ENCODE measurements at places on chromosomes 13 and 19. TPM values are rescaled to one million over a fixed set of nuclear protein-coding genes. Genes with fewer than 3 reads are reported as not detected.

The AMH gene
- total RNA-seq: 7.4 TPM

The SPRED3 gene
- 2.6 TPM for total RNA-seq

The GNG7 gene
- 0.72 TPM for total RNA-seq

The ZNF57 gene
- total RNA-seq: 3.8 TPM

The CEACAM4 gene
- total RNA-seq: not detected

The RGL3 gene
- total RNA-seq: not detected

The C13orf46 gene
- total RNA-seq: 7.2 TPM

The SIGLEC10 gene
- not detected for total RNA-seq

The C5AR2 gene
- total RNA-seq: 1.0 TPM

The APOC4 gene
- not detected for total RNA-seq

The ZNF699 gene
- total RNA-seq: 9.4 TPM

The CD320 gene
- total RNA-seq: 36.2 TPM

The ZNF439 gene
- 7.8 TPM for total RNA-seq

The CYP4F11 gene
- not detected for total RNA-seq

The KIR2DL3 gene
- total RNA-seq: 0.34 TPM

The CHAF1A gene
- total RNA-seq: 54.9 TPM

The C19orf38 gene
- total RNA-seq: 3.2 TPM

The ANGPTL8 gene
- total RNA-seq: not detected

The TMED1 gene
- total RNA-seq: 11.4 TPM

The CGB5 gene
- total RNA-seq: not detected

The NLRP12 gene
- not detected for total RNA-seq

The CEBPG gene
- 22.4 TPM for total RNA-seq

The TMEM145 gene
- total RNA-seq: 0.31 TPM

The HSPH1 gene
- total RNA-seq: 63.5 TPM

The RASAL3 gene
- 127 TPM for total RNA-seq

The NPAS1 gene
- total RNA-seq: not detected

The THSD8 gene
- total RNA-seq: 12.6 TPM

The NOVA2 gene
- total RNA-seq: 0.18 TPM

The DCUN1D2 gene
- total RNA-seq: 16.2 TPM

The CCNA1 gene
- total RNA-seq: not detected

The CYP2A7 gene
- not detected for total RNA-seq

The TMEM221 gene
- not detected for total RNA-seq

The BRME1 gene
- 5.8 TPM for total RNA-seq

The CD37 gene
- 318 TPM for total RNA-seq

The CNFN gene
- total RNA-seq: 0.51 TPM

The ZNF850 gene
- total RNA-seq: 9.6 TPM

The ELSPBP1 gene
- total RNA-seq: not detected

The ONECUT3 gene
- not detected for total RNA-seq

The ZNF814 gene
- total RNA-seq: 22.3 TPM

The IZUMO2 gene
- total RNA-seq: not detected

The METTL21C gene
- total RNA-seq: not detected

The DOCK6 gene
- 0.39 TPM for total RNA-seq

The FKRP gene
- total RNA-seq: 16.9 TPM

The ZNF560 gene
- total RNA-seq: not detected

The SHC2 gene
- total RNA-seq: not detected

The ZNF865 gene
- total RNA-seq: 16.1 TPM

The TTYH1 gene
- 0.91 TPM for total RNA-seq

The CCDC70 gene
- total RNA-seq: not detected

The SLC7A10 gene
- not detected for total RNA-seq

The PSG1 gene
- total RNA-seq: not detected

The CBLC gene
- total RNA-seq: not detected

The CATSPERD gene
- total RNA-seq: not detected

The RAB3A gene
- total RNA-seq: 6.6 TPM

Data from activated naive CD4-positive, alpha-beta T cell treated with anti-CD3 and anti-CD28 coated beads, Interleukin-2, amount 10 ng/mL, durations not matched to agents 5 hours and 36 hours (primary cell).